Activated CD8-positive, alpha-beta memory T cell treated with anti-CD3 and anti-CD28 coated beads for 24 hours (primary cell): ENCODE measurements at places on chromosomes 4 and X.

DNA sequence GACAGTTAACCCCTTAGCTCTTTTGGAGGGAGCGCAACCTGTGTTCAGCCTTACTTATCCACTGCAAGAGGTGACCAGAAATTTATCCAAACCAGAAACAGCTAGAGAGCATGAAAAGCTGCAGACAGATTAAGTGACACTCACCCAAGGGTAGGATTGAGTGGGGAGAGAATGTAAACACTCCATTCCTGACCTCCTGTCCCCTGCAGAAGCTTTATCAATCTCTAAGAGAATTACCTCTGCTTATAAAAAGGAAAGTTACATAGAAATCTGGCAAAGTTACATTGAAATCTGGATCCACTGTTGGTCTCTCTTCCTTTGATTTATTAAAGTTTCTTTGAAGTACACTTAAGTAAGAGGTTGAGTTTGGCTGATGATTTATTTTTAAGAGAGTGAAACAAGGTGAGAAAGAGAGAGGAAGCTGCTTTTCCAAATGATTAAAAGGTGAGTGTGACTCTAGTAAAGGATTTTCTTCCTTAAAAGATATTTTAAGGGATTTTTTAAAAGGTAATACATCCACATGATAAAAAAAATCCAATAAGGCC is 112.3 kb downstream of the ANAPC4 start:
- no peak for DNase-seq

DNA sequence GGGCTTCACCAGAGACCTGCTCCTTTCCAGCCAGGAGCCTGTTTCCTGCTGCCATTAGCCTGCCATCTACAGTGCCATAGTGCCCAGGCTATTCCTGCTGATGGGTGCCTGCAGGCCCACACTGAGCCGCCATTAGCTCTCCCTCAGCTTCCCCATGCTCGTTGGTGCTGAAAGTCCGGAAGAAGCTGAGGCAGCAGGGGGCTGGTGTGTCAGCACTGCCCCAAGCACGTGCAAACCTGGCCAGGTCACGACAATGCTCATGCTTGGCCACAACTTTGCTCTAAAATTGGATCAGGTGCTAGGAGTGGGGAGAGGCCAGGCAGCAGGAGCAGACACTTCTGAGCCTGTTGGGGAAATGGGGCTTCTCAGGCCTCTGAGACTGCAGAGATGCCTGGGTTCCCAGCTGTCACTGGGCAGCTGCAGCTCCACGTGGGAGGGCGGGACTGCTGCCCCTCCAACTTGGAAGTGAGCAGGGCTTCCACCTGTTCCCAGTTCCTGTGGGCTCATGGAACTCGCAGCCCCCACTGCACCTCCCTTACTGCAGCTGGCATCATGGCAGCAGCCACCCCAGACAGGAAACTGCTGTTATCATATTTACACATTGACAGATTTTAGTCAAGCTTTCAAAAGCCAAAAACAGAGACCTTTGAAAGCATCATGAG is 913.9 kb downstream of the FSTL5 start:
- DNase-seq, result no peak

DNA sequence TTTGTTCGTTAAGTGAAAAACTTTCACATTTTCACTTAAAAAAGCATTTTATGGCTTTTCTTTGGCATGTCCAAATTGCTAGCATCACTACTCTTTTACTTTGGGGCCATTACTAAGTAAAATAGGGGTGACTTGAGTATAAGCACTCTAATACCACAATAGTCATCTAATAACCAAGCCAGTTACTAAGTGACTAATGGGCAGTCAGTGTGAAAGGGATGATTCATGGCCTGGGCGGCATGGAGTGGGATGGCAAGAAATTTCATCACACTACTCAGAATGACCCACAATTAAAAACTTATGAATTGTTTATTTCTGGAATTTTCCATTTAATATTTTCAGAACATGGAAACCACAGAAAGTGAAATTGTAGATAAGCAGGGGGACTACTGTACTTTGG is 60.9 kb downstream of the BMP15 start:
- DNase-seq, result no peak

DNA sequence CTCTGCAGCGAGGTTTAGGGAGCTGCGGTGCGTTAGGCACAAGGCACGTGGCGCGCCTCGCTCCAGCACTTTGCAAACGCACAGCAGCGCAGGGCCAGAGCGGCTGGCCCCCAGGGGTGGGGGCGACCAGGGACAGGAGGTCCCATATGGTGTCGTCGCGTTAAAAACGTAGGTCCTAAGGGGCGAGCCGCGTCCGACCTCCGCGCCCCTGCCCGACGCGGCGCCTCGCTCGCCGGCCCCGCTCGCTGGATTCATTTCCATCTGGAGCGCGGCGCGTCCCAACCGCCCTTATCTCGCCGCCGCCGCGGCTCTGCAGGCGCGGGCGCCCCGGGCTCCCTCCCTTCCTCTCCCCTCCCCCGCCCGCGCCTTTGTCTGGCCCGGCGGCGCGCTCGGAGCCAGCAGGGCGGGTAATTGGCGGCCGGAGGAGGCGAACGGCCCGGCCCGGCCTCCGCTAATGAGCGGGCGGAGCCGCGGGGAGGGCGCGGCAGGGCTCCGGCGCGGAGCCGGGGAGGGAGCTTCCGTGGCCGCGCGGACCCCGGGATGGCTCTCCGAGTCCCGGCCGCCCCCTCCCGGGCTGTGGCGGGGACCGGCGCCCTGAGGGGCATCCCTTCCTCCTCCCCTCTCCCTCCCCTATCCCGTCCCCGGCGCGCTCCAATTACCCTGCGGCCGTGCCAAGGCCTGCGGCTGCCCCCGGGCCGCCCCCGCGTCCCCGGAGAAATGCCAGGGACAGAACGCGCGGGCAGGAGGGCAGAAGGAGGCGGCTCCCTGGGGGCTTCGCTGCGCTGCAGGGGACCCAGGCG is 409.0 kb downstream of the BCOR start:
- peak; percentile 65 for DNase-seq

DNA sequence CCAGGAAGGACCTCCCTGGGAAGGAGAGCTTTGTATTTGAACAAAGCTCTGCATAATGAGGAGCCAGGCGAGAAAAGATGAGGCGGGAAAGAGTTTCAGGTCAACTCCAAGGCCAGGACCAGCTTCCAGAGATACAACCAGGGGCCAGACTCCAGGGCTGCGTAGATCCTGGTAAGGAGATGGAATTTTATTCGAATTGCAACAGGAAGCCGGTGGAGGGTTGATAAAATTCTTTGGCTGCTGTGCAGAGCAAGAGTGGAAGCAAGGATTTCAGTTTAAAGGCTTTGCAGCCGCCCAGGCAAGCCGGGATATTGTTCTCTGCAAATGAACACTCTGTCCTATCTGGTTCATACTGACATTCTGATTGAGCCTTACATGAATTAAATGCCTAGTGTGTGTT is 40.2 kb upstream of the CBR4 start:
- no peak for DNase-seq

GRCh38 chrX:2889045-2889605 is 40.0 kb downstream of the ARSD start:
- no peak for DNase-seq
